Osteoblast (primary cell): ENCODE measurements at places on chromosomes 5 and 9. TPM values are rescaled to one million over a fixed set of nuclear protein-coding genes. Genes with fewer than 3 reads are reported as not detected.

The DIRAS2 gene
- under 0.01 TPM in 1 of 2 replicates, not detected in the other for total RNA-seq

The GFI1B gene
- under 0.01 TPM in 1 of 2 replicates, not detected in the other for total RNA-seq

The LCN15 gene
- total RNA-seq = not detected in 2 replicates

The FBXL7 gene
- 13.4 and 14.4 TPM in 2 replicates for total RNA-seq

The ADAMTSL2 gene
- under 0.01 and 0.29 TPM in 2 replicates for total RNA-seq

The SSNA1 gene
- total RNA-seq = 52.5 and 59.7 TPM in 2 replicates

The BHMT2 gene
- total RNA-seq = 8.3 and 12.1 TPM in 2 replicates

The TRMT10B gene
- 2.9 and 3.3 TPM in 2 replicates for total RNA-seq

The ANKRD31 gene
- 0.29 and 0.36 TPM in 2 replicates for total RNA-seq

The PCA3 gene
- total RNA-seq = under 0.01 and 0.36 TPM in 2 replicates

The PLAC8L1 gene
- not detected in 2 replicates for total RNA-seq

The SLC36A3 gene
- total RNA-seq = not detected in 2 replicates

The HTR1A gene
- total RNA-seq = not detected in 2 replicates

The GRXCR2 gene
- total RNA-seq = not detected in 2 replicates

The IFT74 gene
- 19.2 and 19.9 TPM in 2 replicates for total RNA-seq

The PCDHB10 gene
- 2.2 and 2.7 TPM in 2 replicates for total RNA-seq

The PKD2L2 gene
- under 0.01 TPM in 1 of 2 replicates, not detected in the other for total RNA-seq

The SMIM33 gene
- total RNA-seq = not detected in 2 replicates

The FYB1 gene
- total RNA-seq = under 0.01 TPM in 1 of 2 replicates, not detected in the other

The ADGRD2 gene
- not detected in 2 replicates for total RNA-seq

The STPG3 gene
- 0.36 TPM in 1 of 2 replicates, not detected in the other for total RNA-seq

The NTRK2 gene
- total RNA-seq = 3.3 and 5.6 TPM in 2 replicates

The IL5 gene
- total RNA-seq = not detected in 2 replicates

The TBCA gene
- 103 and 113 TPM in 2 replicates for total RNA-seq

The KYAT1 gene
- total RNA-seq = 3.3 and 4.7 TPM in 2 replicates

The SPINK4 gene
- total RNA-seq = not detected in 2 replicates

The DRD1 gene
- under 0.01 TPM in 1 of 2 replicates, not detected in the other for total RNA-seq

The JAKMIP2 gene
- total RNA-seq = 1.1 and 1.2 TPM in 2 replicates

The ANKDD1B gene
- total RNA-seq = 0.59 and 0.72 TPM in 2 replicates

The IL13 gene
- under 0.01 TPM in 1 of 2 replicates, not detected in the other for total RNA-seq

The HMMR gene
- 2.5 and 2.9 TPM in 2 replicates for total RNA-seq

The FAM151B gene
- total RNA-seq = 13.0 and 19.2 TPM in 2 replicates

The PCDHB9 gene
- total RNA-seq = 1.2 and 1.8 TPM in 2 replicates

The PCDH1 gene
- 0.29 and 1.4 TPM in 2 replicates for total RNA-seq

The PCDHB15 gene
- 0.88 and 1.1 TPM in 2 replicates for total RNA-seq

The DEPDC1B gene
- 1.4 and 1.8 TPM in 2 replicates for total RNA-seq

The TNFSF8 gene
- not detected in 2 replicates for total RNA-seq

The N4BP3 gene
- total RNA-seq = under 0.01 TPM in 2 replicates

The TAF11L5 gene
- not detected in 2 replicates for total RNA-seq

The NEUROG1 gene
- total RNA-seq = not detected in 2 replicates

The EPB41L4B gene
- 2.1 and 2.2 TPM in 2 replicates for total RNA-seq

The TRPM6 gene
- total RNA-seq = under 0.01 and 0.29 TPM in 2 replicates

The ENDOG gene
- total RNA-seq = 17.4 and 18.0 TPM in 2 replicates

The PPP2R2B gene
- total RNA-seq = under 0.01 TPM in 1 of 2 replicates, not detected in the other

The ZNF483 gene
- total RNA-seq = 5.9 and 6.2 TPM in 2 replicates

The PAEP gene
- not detected in 2 replicates for total RNA-seq

The MARCHF11 gene
- not detected in 2 replicates for total RNA-seq

The NUDT2 gene
- total RNA-seq = 15.2 and 18.3 TPM in 2 replicates

The HK3 gene
- under 0.01 and 1.8 TPM in 2 replicates for total RNA-seq

The CNTNAP3 gene
- total RNA-seq = 0.88 and 1.4 TPM in 2 replicates

The RMI1 gene
- total RNA-seq = 6.2 and 8.0 TPM in 2 replicates

The PTGS1 gene
- total RNA-seq = 2.5 and 3.2 TPM in 2 replicates

The FIBCD1 gene
- 5.1 and 5.3 TPM in 2 replicates for total RNA-seq

The MSANTD3 gene
- total RNA-seq = 67.3 and 76.3 TPM in 2 replicates

The FOXD4 gene
- 0.29 and 0.36 TPM in 2 replicates for total RNA-seq
